ENCODE measurements at places on chromosomes 12 and 14.

DNA sequence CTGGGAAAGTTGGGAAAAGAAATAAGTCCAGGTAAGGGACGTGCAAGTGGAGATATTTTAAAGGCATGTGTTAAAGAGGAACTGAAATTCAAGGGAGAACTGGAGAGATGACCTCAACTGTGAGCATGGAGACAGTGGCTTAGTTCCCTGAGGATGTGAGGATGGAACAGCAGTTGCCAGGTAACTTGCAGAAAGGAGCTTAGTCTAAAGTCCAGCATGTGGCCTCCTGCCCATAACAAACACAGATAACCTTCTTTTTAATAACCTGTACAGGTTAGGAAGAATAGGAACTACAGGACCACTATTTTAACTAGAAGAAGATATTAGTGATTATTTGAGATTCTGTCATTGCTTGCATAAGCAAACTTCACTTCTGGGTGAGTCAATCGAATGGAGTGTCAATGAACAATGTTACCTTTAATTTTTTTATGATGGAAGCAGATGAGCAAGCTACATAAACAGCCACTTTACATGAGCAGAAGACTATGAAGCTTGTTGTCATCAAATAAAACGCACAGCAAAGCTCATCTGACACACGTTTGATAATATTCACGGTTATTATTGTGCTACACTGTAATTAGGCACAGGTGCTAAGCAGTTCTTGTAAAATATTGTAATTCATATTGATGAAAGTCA is 291.7 kb upstream of the DDHD1 start:
- no peak for DNase-seq

DNA sequence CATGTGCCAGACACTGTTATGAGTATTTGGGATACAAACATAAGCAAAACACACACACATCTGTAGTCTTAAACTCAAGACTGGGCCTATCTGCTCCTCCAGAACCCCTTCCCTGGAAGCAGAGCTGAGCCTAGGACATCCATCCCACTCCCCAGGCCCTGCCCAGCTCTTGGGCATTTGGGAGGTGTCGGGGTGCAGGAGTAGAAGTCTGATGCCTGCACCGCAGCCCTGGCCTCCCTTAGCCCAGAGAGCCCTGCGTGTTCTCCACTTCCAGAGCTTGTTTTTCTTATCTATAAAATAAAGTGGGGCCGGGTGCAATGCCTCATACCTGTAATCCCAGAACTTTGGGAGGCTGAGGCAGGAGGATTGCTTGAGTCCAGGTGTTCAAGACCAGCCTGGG is 11.7 kb downstream of the HSP90AA1 start:
- no peak for DNase-seq

DNA sequence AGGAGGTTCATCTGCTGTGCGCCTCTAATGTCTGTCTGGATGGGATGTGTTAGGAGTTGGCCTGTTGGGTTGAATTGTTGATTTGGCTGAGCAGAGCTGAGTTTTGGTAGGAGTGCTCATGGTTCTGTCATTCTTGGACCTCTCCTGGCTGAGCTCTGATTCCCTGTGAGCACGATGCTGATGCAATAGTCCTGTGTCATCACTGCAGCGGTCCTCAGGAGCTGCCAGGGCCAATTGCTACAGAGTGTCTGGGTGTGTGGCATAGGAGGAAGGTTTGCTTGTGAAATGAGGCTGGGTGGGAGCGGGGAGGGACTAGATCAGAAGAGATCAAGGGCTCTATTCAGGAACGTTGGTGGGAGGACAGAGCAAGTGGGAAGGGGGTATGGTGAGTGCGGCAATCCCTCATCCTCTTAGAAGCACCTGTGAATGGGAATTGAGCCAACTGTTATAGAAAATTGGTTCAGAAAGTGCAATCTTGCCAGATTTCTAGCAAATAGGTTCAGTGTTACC is 21.2 kb downstream of the PEX5 start:
- no peak for DNase-seq

- DNase-seq: no peak
These were observed 68.8 kb upstream of the CCDC91 start for GRCh38 chr12:28121433-28121832.

GRCh38 chr14:73003681-73004080 is 23.2 kb downstream of the ZFYVE1 start:
- no peak for DNase-seq

DNA sequence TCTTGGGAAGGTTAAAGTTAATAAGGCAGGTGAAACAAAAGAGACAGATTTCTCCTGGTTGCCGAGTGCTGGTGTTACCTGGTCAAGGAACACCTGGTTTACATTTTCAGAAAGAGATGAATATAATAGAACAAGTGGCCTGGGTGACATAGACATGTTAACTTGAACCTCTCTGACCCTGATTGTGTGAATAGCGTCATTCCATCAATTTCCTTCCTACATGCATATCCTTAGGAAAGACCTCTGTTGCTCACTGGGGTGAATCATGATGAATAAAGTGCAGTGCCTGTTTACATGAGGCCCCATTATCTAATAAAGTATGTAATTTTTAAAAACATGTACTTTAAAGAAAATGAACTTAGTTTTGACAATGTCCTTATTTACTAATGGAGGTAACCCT is 1822.9 kb upstream of the FLRT2 start:
- DNase-seq: no peak

GRCh38 chr12:52860102-52860823 is 11.5 kb upstream of the KRT78 start:
- no peak for DNase-seq

DNA sequence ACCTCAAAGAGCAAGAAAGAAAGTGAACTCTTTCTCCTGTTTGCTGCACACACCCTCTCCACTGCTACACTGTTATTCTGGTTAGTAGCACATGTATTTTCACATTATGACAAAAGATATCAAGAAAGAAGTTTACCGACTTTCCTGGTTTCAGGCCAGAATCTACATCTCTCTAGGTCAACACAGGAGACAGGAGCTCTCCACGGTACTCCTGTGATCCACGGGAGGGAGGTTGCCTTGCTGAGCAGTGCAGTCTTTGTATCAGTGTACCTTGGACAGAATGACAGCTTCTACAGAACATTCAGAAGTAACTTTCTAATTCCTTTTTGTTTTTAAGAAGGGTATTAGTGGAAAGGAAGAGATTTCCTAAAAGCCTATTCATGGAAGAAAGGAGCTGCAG is 805.6 kb downstream of the NRXN3 start:
- DNase-seq: no peak

- no peak for DNase-seq
These were observed 71.4 kb upstream of the ACTN1 start for GRCh38 chr14:69050240-69051184.

DNA sequence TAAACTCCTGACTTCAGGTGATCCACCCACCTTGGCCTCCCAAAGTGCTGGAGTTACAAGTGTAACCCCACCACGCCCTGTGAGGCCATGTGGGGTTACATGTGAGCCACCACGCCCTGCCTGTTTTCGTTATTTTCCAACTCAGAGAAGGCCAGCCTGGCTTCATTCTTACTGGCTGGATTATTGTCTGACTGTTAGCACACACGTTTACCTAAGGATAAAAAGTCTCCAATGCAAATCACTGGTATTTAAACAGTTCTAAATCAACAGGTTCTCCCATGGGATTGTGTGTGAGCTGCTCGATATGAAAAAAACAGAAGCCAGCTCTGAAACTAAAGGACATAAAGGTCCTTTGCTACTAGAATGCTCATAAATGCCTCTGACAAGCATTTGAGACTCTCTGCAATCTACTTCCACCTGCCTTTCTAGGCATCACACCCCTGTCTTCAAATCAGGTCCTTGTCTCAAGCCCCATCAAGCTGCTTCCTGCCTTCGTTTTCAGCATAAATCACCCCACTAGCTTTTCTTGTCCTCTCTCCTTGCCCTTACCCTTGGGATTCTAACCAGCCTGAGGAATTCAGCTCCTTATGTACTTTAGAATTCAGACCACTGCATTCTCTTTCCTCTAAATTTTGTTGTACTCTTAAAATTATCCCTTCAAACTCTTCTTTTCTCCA is 265.0 kb downstream of the DUSP6 start:
- no peak for DNase-seq

All from stimulated activated CD8-positive, alpha-beta memory T cell treated with anti-CD3 and anti-CD28 coated beads, Interleukin-15, amount 100 ng/mL, for 48 hours (primary cell).